ENCODE measurements at places on chromosomes 6 and 20.

- no peak for DNase-seq
These were observed 175.2 kb upstream of the CITED2 start for GRCh38 chr6:139549561-139550070.

GRCh38 chr20:51542571-51543421, at the start of gene NFATC2:
Gene NFATC2, minus strand, starts transcription at chr20:51542719. Its CDS starts 220 bp downstream, at chr20:51542499.
- DNase-seq, result peak; percentile 60

DNA sequence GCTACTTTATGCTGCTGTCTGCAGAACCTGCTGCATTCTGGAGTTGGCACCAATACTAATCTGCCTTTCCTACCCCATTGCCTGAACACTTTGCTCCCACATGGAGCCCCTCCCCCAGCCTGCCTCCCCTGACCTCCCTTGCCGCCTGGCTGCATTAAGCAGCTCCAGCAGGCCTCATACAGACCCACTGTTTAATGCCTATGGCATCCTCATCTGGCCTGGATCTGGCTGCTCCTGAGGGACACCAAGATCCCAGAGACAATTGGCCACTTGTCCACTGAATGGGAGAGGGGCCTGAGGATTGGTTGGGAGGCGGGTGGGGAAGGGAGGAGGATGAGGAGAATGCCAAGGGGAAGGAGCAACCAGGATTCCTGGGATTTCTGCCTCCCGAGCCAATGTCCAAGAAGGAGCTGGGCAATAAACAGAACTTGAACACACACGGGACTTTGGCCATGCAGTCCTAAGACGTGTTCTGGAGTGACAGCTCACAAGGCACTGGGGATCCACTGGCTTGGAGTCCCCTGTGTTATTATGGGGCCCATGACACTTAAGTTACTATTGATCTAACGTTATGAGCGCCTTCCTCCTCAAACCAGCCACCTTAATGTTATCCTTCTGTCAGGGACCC, 10.4 kb upstream of the KCNK5 start:
- no peak for DNase-seq

DNA sequence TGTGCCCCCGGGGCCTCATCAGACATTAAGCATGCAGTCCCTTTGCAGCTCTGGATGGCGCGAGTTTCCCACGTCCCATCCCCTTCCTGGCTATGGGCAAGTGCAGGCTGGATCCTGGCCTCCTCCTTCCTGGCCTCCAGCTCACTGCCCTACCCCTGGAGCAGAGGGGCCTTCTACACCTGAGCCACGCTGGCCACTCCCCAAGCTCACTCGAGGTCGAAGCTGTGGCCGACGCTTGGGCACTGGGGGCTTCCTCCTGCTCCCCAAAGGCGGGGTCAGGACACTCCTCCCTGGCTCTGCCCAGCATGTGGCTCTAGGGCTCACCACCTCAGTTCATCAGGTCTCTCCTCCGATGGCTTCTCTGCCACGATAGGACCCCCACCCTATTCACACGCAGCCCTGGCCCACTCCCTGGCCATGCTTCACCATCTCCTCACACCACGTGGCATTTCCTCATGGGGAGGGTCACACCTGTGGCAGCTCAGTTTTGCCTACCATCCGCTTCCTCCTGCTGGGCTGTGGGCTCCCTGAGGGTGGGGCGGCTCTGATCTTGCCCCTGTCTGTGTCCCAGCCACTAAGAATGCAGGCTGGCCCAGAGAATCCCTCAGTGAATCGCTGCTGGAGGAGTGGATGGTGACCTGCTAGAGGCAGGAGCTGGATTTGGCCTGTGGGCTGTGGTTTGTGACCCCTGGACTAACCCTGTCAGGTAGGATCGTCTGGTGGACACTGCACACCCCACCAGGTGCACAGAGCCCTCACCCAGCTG, 280.7 kb downstream of the TAF4 start:
- DNase-seq, result no peak

GRCh38 chr20:43794326-43794725, 67.5 kb upstream of the GTSF1L start:
- DNase-seq, result no peak

DNA sequence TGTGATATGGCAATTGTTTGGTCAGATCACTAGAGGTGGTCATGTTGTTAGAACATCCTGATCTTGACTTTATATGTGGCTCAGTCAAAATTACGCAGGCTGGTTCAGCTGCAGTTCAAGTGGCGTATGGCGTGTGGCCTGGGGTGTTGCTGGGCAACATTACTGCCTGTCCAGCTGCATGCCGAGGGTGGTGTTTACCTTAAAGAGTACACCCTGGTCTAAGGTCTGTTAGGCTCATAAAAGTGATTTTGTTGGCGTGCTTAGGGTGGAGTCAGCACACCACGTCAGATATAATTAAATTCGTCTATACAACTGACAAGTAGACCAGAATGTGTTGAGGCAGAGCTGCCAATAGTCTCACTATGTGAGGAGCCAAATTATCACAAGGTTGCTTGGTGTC, 55.6 kb upstream of the NEDD9 start:
- DNase-seq, result no peak

- DNase-seq, result no peak
These were observed 97.2 kb downstream of the LMBRD1 start for GRCh38 chr6:69699655-69700054.

DNA sequence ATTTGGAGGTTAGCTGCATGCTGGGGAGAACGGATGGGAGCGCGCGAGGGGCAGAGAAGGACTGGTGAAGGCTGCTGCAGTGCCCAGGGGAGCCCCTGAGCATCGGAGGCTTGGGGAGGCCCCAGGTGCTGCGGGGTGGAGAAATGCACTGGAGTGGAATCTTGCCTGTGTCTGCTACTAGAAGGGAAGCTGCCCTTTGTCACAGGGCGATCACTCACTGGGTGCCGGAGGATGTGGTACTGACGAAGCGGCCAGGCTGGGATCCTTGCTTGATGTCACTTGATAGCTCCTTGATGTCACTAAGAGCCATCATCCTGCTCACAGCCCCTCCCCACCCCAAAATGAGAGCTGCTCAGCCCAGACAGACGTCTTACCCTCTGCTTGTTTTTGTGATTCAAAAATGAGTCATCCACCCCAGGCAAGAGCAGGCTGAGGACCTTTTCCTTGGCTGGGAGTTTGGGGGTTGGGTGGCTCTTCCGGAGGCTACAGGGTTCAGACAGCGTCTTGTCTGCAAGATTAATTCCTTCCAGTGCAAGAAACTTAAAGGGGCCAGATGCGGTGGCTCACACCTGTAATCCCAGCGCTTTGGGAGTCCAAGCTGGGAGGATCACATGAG, 62.6 kb upstream of the PMEPA1 start:
- DNase-seq, result no peak

- DNase-seq, result no peak
These were observed 76.7 kb downstream of the PRSS35 start for GRCh38 chr6:83589076-83589475.

DNA sequence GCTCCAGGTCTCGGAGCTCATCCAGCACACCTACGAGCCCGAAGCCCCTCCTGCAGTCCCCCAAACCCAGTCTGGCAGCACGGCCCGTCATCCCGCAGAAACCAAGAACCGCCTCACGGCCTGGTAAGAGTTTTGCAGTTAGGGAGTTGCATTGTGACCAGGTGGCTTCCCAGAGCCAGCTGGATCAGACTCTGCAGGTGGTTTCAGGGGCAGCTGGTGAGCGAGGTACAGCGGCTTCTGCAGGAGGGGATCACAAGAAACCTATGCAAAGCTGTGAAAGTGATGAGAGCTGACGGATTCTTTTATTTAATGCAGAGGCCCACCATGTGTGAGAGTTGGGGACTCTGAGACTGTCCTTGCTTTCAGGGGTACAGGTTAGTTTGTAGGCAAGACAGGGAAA, 45.9 kb upstream of the SCGN start:
- no peak for DNase-seq

- DNase-seq, result no peak
These were observed 48.2 kb upstream of the TENT5A start for GRCh38 chr6:81800666-81801065.

DNA sequence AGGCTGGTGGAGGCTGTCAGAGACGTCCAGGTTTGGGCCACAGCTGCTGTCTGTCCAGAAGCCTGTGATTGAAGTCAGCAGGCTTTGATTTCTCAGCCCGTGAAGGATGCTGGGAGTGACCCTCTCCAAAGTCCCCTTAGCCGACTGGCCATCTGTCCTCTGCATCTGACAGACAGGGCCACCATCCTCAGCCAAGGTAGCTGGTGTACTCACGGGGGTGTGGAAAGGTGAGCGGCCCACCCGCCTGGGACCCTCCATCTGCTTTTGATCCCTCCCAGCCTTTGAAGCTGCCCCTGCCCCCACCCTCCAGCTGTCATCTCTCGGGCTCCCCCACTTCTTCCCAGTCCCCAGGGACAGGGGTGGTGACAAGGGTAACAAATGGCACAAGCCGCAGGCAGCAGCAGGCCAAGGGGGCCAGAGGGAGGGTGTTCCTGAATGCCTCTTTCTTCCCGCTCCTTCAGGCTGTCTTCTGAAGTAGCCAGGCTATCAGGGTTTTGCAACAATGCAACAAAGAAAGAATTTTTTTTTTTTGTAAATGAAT, 84.4 kb downstream of the EYA2 start:
- DNase-seq, result no peak
